Iris pigment epithelial cell (primary cell): ENCODE measurements at places on chromosomes 5 and 9.

DNA sequence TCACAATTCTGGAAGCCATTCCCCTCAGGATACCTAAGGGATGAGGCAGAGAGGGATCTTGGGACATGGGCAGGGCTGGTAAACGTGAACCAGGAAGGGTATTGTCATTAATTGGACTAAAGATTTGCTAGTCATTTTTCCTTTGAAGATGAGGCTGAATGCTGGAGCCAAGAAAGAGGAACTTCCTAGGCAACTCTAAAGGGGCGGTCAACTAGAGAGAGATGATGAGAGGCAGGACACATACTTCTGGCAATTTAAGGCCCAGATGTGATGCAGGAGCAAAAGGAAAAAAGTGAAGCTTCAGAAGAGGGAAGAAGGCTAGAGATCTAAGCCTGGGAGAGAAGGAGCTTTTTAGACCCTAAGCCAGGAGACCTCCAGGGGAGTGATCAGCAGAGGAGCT, 5.6 kb downstream of the GBA2 start:
- DNase-seq = no peak

GRCh38 chr5:154901913-154902312, 36.1 kb downstream of the GEMIN5 start:
- DNase-seq = no peak

GRCh38 chr9:108562176-108562575, 293.6 kb downstream of the ACTL7B start:
- DNase-seq = no peak

DNA sequence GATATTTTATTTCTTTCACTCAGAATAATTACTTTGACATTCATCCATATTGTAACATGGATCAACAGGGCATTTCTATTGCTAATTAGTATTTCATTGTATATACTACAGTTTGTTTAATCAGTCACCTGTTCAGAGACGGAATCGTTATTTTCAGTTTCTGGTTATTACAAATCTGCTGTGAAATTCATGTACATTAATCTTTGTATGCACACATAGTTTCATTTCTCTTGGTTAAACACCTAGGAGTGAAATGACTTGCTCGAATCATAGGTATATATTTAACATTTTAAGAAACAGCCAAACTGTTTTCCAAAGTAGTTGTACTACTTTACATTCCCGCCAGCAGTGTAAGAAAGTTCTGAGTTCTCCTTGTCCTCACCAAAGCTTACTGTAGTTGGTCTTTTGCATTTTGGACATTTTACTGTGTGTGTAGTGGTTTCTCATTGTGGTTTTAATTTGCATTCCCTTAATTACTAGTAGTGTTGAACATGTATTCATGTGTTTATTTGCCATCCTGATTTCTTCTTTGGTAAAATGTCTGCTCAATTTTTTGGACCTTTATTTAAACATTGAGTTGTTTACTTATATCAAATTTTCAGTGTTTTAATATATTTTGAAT, 198.2 kb downstream of the SAXO1 start:
- no peak for DNase-seq

- no peak for DNase-seq
Observed at GRCh38 chr9:68979538-68980314, 34.2 kb downstream of the PRKACG start.

- peak; percentile 71 for DNase-seq
Observed at GRCh38 chr5:150559701-150560100, 51.8 kb downstream of the NDST1 start.
